ENCODE measurements at places on chromosomes 5 and 9.

DNA sequence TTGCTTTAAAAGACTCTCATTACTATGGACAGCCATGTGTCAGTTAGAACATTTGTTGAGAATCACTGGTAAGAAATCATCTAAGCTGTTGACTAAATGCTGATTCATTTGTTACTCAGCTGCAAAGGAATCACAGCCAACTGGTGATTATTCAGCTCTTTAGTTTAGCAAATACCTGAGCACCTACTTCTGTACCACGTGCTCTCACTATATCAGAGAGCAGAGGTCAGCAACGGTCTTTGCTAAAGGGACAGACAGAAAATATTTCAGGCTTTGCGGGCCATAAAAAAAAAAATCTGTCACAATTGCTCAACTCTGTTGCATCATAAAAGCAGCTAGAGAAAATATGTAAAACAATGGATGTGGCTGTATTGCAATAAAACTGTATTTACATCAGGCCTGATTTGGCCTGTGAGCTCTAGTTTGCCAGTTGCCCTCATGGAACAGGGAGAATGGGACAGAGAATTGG is 377.6 kb downstream of the DNAH5 start:
- no peak for DNase-seq

- no peak for DNase-seq
Measured at GRCh38 chr9:89648247-89649000, 43.6 kb downstream of the GADD45G start.

GRCh38 chr5:168104811-168105481 is 186.5 kb upstream of the WWC1 start:
- no peak for DNase-seq

- no peak for DNase-seq
Measured at GRCh38 chr5:135375040-135375793, 23.8 kb downstream of the MACROH2A1 start.

DNA sequence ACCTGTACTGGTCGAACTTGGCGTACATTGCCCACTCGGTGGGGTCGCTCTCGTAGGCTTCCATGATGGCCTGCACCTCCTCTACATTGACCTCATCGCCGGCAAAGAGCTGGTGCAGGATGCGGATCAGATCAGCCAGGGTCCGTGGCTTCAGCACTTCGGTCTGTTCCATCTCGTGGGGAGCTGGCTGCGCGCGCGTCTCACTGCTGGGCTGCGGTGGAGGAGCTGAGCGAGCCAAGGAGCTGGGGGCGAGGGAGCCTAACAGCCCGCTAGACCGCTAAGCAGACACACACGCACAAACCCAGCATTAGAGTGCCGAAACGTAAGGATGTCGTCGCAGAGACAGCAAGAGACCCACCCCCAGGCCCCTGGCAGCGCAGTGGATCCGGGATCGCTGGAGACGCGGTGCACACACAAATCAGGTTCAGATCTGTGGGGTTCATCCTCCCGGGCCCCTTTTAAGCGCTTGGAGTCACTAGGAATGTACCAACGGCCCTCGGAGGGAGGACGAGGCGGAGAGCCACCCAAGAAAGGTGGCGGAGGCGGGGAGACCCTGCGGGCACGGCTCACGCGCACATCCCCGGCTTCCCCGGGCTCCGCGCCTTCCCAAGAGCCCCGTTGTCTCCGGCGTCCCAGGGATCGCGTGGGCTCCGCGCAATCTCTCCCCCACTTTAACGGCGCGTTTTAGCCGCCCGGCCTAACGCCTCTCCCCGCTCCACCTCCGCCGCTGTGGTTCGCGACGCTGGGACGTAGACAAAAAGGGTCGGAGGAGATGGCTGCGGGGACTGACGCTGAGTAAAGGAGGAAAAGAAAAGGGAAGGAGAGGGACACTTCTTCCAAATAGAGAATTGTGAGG is at the start of gene CDO1:
Gene CDO1 (minus strand): TSS at position 434 of the 856 bp plus-strand sequence. CDS start 262 bp downstream, at position 172.
- peak; percentile 80 for DNase-seq

DNA sequence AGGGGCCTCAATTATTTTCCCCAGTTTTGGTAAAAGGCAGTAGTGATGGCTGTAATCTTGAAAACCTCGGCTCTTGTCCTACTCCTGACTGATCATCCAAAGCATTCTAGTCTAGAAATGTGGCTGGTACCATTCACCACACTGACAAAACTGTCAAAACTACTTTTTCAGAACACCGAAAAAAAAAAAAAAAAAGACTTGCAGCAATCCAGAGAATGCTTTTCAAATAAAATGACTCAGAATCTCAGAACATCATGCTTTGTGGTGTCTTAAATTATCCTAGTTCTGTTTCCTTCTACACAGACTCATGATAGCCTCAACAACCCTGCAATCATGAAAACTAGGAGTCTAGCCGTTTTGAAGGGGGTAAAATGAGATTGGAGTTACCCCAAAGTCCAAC is 13.4 kb downstream of the SLC28A3 start:
- DNase-seq: no peak

DNA sequence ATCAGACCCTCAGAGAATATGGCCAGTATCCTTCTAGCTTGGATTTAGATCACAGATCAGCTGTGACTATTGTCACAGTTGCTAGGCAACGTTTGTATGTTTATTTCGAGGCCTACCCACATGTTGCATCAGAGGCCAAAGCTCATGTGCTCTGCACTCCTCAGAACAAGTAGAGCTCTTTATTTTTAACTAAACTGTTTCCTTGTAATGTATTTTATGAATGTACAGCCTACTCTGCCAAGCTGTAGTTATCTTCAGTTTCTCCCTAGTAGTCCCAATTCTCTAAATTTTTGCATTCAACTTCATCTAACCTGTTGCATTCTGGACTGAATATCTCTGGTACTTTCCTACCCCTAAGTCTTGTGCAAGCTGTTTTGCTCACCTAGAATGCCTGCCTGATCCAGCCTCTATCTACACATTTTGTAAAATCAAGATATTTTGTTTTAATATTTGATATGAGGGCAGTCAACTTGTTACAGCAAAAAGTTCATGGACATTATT is 52.8 kb downstream of the CAST start:
- peak; percentile 31 for DNase-seq

DNA sequence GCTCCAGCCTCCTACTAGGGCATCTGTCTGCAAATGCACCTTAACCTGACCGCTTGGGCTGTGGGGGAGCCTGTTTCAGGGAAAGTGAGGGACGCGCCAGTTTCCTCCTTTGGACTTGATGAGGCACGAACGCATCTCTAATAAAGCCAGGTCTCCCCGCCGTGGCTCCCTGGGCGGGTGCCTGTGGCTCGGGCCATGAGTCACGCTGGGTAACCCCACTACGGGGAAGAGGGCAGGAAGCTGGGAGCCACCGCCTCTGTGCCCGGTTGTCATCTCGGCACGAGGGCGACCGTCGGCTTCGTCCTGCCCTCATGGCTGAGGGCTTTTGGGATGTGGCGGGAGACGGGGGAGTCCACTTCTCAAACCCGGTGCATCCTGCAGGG is 12.1 kb downstream of the NOTCH1 start:
- DNase-seq: no peak

DNA sequence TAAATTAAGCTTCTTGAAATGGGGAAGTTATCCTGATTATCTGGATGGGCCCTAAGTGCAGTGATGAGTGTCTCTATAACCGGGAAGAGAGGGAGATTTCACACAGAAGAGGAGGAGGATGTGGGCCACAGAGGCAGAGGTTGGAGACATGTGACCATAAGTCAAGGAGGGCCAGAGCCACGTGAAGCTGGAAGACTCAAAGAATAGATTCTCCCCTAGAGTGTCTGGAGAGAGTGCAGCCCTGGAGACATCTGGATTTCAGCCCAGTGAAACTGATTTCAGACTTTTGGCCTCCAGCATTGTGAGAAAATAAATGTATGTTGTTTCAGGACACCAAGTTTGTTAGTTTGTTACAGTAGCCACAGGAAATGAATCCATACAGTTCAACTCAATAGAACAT is 442.9 kb downstream of the NTRK2 start:
- no peak for DNase-seq

GRCh38 chr5:14710313-14710994 is 45.9 kb downstream of the OTULIN start:
- DNase-seq: no peak

- no peak for DNase-seq
Measured at GRCh38 chr9:6552498-6553121, 92.9 kb downstream of the GLDC start.

GRCh38 chr5:4879693-4880303 is 260.3 kb upstream of the ADAMTS16 start:
- peak; percentile 77 for DNase-seq

DNA sequence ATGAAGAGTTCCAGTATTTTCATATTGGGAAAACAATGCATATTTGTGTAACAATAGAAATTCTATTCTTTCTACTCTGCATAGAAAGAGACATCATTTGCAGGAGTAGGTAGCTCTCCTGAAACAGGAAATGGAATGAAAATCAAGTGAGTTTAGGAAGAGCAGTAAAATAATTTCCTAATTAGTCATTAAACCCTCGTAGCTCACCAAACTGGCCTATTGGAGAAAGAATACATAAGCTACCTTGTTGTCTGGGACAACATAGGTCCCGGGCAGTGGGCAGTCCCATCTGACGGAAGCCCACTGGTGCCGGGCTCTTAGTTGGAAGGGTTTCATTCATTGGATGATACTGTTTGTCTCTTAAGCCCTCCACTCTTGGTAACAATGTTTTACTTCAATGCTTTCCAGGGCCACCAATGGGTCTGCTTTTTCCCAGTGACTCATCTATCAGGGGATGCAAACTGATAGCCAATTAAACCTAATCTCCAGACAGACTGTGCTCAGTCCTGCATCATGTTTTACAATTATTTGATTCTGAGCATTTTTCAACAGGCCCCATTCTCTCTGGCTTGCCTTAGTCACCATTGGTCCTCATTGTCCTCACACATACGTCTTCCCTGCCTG is 46.5 kb downstream of the GNA14 start:
- DNase-seq: no peak

Data from neuronal stem cell (in vitro differentiated cells).